ENCODE measurements at places on chromosomes 2 and 18.

GRCh38 chr2:86336675-86337243, 667 bp downstream of the REEP1 start:
- DNase-seq: no peak

DNA sequence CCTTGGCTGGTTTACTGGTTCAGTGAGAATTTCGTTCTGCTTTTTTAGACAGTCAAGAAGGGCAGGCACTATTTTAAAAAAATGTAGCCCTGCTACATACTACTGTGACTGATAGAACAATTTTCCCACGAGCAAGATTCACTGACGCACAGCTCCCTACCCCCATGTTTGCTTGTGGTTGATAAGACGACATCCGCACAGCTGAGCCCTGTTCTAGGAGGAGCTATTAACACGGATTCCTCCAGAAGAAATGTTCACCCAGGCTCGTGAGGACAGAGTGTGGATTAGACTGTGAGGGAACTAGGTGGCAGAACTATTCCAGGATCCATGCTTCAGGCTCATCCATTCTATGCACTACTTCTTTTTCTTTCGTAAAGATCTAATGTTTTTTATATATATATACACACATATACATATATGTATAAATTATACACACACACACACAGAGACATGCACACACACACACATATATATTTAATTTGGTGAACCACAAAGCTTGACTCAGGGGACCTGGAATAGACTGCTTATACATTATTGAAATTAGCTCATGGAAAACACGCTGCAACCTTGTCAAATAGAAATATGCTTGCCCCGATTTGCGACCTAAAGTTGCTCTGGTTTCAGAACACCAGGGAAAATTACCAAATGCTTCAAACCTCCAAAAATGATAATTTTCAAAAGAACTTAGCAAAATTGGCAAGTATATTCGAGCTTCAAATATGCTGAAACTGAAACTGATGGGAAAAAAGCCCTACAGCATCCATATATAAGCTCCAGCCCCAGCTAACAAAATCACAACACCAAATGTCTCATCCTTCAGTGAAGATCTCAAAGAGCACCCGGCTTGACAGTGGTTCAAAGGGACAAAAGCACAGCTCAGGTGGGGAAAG, 370.4 kb downstream of the SOCS6 start:
- peak; percentile 88 for DNase-seq

GRCh38 chr2:62321380-62322289, 125.7 kb downstream of the B3GNT2 start:
- DNase-seq: no peak

DNA sequence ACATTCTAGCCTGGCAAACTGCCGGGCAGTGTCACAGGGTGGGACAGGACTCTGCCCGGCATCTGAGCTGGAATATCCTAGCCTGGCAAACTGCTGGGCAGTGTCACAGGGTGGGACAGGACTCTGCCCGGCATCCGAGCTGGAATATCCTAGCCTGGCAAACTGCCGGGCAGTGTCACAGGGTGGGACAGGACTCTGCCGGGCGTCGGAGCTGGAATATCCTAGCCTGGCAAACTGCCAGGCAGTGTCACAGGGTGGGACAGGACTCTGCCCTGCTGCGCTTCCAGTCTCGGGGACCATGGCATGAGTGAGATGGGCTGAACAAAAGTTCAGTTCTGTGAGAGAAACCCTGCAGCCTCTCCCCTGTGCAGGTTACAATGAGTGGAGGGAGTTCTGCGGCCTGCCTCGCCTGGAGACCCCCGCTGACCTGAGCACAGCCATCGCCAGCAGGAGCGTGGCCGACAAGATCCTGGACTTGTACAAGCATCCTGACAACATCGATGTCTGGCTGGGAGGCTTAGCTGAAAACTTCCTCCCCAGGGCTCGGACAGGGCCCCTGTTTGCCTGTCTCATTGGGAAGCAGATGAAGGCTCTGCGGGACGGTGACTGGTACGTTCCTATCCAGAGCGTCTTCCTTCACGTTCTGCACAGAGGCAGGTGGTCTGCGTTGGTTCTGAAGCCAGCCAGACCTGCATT, 80.3 kb downstream of the TPO start:
- no peak for DNase-seq

DNA sequence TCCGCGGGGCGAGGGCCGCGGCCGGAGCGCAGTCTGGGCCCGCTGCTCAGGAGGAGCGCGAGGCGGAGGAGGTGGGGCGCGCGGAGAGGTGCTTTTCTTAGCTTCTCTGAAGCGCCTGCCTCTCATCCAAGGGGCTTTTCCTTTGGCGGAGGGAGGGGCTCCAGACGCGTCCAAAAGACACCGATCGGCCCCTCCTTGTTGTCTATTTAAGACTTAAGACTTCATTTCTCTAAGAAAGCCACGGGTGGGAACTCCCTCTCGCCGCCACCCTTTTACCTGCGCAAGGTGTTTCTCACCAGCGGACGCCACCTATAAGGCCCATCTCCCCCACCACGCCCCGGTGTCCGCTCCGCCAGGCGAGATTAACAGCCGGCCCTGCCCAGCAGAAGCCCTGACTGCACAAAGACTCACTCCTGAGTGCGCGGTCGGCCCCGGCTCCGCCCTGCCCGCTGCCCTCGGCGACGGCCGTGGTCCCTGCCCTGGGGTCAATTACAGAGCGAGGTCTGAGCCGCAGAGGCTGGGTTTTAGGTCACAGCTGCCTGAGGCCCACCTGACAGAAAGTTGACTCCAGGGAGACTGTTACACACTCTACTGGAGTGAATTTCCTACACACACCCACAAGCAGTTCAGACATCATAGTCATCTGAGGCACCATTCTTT, at the start of gene DSC2:
DSC2 (minus strand) TSS at position 397 of the 660 bp plus-strand sequence. CDS start 450 bp downstream, outside the sequence.
- no peak for DNase-seq

DNA sequence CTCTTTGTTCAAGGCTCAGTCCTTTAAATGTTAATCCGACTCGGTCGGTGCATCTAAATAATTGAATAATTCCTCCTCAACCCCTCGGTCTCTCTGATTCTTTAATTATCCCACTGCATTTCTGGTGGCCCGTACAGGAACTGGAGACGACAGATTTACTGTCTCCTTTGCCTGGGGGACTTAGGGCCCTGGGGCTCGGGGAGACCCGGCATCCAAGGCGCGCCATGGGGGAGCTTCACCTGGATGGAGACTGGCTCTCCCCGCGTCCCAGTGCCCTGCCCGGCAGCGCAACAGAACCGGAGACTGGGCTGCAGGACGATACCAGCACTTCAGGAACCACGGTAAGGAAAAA, 47.7 kb upstream of the SELENOI start:
- DNase-seq: no peak

GRCh38 chr2:15577071-15577735, 14.5 kb upstream of the DDX1 start:
- peak; percentile 79 for DNase-seq

DNA sequence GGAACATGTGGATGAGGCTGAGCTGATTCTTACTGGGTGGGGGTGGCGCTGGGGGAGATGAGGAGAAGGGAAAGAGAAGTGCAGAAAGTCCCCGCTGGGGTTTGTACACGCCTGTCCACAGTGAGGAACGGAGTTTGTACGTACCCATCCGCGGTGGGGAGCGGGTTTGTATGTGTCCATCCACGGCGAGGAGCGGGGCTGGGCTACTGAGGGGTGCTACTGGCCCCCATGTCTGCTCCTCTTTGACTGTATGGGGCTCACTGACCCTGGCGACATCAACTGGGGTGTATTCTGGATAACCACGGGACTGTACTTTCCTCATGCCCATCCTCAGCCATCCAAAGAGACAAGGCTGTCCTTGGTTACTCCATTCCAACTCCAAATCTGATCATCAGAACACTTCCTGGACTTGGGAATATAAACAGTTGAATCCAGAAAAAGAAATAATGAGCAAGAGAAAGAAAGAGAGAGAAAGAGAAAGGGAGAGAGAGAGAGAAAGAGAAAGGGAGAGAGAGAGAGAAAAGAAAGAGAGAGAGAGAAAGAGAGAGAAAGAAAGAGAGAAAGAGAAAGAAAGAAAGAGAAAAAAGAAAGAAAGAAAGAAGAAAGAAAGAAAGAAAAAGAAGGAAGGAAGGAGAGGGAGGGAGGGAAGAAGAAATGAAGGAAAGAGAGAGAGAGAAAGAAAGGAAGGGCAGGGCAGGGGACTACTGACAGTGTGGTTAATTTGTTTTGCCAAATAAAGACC, 21.0 kb downstream of the MAL start:
- no peak for DNase-seq

DNA sequence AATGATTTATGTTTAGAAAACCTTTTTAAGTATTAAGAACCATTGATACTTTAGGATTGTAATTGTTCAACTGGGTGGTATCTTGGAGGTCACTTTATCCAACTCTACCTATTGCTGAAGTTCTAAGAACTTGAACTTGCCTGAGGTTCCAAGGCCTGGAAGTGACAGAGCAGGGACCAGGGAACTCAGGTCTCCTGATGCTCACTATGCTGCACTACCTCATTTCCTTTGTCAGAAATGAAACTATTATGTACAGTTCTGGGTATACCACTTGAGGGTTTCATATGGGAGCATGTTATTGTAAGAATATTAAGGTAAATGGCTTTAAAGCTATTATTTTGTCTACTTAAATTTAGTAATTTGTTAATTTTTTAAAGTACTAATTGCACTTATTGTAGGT, 3.0 kb downstream of the MBD5 start:
- DNase-seq: no peak

GRCh38 chr2:10328670-10329579, 26.2 kb downstream of the HPCAL1 start:
- DNase-seq: no peak

DNA sequence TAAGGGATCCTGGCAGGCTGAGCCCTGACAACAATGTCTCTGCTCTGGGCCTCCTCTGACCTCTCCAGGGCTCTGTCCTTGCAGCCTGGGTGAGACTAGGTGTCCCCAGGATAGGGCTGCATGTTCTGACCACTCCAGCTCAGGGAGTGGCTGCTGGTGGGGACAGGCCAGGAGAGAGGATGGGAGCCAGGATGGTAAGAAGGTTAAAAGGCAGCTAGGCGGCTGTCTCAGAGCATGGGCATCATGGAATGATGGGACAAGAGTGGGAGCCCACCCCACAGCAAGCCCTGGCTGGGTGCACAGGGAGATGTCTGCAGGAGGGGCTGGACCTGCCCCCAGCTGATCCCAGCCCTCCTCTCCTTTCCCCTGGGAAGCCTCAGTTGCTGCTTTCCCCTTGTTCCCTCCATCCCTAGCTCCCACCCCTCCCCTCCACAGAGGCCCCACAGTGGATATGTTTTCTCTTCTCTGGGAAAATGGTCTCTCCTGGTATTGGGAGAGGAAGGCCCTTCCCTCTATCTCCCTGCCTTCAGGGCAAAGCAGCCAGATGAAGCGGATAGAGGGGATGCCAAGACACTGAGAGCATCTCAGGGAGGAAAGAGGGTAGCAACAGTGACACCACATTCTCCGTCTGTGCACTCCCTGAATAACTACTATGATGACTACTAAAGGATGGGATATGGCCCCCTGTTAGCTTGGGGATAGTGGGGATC, 334.3 kb downstream of the DYSF start:
- DNase-seq: no peak

DNA sequence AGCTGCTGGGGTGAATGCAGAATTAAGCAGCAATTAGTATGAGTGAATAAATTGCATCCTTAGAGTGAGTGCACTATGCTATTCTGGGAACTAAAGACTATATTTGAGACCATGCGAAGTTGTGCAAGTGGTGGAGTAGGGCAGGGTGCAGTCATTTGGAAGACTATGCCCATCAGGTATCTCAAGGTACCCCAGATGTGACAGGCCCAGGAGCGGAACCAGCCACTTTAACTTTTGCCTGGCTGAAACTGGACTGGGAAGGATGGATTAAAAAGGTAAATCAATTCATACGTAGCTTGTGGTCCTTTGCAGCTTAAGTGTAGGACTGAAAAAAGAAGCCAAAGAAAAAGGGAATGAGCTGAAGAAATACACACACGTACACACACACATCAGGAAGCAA, 1.7 kb downstream of the KYNU start:
- DNase-seq: no peak

DNA sequence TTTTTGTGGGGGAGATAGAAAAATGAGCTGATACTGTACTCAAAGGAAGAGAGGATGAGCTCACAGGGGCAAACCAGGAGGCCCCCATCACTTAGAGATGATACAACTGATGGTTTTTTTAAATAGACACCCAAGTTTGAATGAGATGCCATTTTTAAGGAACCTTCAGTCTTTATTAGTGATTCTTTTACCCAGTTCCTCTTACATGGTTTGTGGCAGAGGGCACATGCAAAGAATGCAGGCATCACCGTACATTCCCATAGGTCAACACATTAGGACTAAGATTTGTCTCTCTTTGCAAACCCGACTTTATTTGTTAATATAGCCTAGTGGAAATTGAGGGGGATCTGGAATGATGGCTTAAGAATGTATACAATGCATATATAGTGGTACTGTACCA, 250.9 kb downstream of the ASXL3 start:
- no peak for DNase-seq

GRCh38 chr2:144801325-144801724, 281.4 kb upstream of the ZEB2 start:
- no peak for DNase-seq

- DNase-seq: no peak
Measured at GRCh38 chr2:38454081-38454480, 77.0 kb upstream of the ATL2 start.

- DNase-seq: peak; percentile 32
Measured at GRCh38 chr2:129233751-129234406, 745.6 kb upstream of the RAB6C start.

- no peak for DNase-seq
Measured at GRCh38 chr2:162073888-162074631, at the start of gene DPP4. DPP4 (minus strand) TSS chr2:162074215; CDS start chr2:162073981, 234 bp downstream.

DNA sequence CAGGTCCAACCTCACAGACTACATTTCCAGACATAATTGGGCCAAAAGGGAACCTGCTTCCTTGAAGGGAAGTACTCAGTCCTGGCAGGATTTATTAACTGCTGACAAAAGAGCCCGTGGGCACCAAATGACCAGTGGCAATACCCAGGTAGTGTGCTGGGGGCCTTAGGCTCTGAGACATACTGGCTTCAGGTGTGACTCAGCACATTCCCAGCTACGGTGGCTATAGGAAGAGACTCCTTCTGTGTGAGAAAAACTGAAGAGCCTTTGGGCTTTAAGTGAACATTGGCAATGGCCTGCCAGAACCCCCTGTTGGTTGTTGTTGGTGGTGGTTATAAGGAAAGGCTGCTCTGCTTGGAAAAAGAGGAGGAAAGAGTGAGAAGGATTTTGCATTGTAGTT, 401.8 kb downstream of the KCNJ3 start:
- no peak for DNase-seq

- DNase-seq: no peak
Measured at GRCh38 chr2:160294889-160295288, 94.8 kb upstream of the ITGB6 start.

DNA sequence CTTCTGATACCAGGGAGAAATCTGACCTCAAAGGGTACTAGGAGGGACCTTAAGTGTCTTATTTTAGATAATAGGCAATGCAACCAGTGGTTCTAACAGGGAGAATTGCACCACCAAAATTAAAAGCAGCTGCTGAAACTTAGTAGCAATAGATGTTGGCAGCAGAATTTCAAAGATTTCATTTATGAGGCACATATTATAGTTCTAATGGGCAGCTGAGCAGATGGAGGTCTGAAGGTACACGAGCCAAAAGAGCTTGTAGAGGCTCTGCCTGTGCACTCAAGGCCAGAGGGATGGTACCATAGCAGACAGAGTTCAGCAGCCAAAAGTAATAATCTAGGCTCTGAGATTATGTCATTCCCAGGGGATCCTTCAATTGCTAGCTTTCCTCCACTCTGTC, 87.3 kb upstream of the NCKAP5 start:
- DNase-seq: no peak

GRCh38 chr2:177474301-177474700, 81.7 kb downstream of the AGPS start:
- DNase-seq: no peak

All from Jurkat, Clone E6-1 (cell line).